HS-27A (cell line): ENCODE measurements at places on chromosomes 11 and 22.

GRCh38 chr11:91866642-91867041 lies 358.0 kb upstream of the FAT3 start:
- no peak for DNase-seq

DNA sequence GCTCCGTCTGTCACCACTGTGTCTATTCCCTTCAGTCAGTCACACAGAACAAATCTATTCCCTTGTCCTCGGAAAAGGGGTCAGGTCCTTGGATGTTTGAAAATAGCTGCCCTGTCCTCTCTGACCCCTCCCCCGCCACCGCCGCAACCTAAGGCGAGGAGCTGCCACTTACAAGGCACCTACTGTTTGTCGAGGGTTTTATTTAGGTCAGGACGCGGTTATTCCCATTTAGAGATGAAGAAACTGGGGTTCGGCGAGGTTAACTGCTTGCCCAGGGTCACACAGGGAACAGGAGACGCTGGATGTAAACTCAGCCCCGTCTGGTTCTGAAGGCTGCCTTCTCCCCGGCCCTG lies 1468.1 kb downstream of the BRD1 start:
- DNase-seq, result no peak

DNA sequence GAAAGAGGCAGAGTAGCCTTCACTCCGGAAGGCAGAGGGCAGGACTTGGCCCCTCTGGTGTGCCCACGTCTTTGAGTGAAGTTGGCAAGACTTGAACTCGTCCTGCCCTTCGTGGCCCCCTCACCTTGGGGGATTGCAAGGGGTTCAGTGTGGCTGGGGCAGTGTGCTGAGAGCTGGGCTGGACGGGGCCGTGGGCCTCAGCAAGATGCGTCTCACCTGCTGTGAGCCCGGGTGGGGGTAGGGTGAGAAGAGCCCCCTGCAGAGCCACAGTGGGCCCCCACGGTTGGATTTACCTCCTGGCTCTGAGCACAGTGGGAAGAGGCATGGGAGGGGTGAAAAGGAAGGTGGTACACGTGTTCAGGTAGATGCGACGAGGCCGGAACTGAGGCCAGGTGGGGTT lies 81.4 kb upstream of the ATXN10 start:
- no peak for DNase-seq

DNA sequence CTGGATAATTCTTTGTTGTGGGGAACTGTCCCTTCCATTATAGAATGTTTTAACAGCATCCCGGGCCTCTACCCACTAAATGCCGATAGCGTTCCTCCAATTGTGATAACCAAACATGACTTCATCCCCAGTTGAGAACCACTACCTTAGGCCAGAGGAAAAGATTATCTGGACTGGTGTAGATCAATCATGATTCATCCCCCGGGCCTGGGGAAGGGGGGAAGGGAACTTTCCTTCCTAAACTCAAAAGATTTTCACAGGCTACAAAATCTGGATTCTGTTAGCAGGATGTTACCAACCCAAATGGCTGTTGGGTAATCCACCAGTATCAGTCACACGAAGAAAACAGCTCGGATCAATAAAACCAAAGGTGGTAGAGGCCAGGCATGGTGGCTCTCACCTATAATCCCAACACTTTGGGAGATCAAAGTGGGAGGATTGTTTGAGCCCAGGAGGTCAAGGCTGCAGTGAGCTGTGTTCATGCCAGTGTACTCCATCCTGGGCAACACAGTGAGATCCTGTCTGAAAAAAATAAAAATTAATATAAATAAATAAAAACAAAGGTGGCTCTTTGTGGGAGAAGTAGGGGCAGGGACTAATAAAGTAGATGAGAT lies 10.1 kb downstream of the CTR9 start:
- DNase-seq, result no peak

GRCh38 chr11:80255021-80255420 lies 814.2 kb upstream of the TENM4 start:
- no peak for DNase-seq

DNA sequence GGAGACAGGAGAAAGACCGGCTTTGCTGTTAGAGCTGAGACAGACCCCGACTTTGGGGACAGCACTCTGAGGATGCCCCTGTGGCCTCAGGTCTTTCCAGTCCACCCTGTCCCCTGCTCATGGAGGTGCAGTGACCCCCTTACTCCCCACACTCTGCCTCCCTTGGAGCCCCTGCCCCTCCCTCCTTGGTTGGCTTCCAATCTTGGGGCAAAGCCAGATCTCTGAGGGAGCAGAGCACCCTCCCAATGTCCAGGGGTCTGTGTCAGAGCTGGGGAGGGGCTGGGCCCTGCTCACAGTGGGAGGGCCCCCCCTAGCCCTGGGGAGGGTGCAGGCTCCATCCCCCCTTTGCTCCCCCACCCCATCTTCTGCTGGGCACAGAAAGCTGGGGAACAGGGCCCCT lies 50.0 kb downstream of the IGLL1 start:
- DNase-seq, result no peak

GRCh38 chr22:43438666-43439347 lies 27.0 kb downstream of the MPPED1 start:
- no peak for DNase-seq

GRCh38 chr11:118820412-118821357 lies 29.7 kb upstream of the DDX6 start:
- no peak for DNase-seq

GRCh38 chr11:1667906-1668305 lies 29.1 kb upstream of the KRTAP5-6 start:
- no peak for DNase-seq

DNA sequence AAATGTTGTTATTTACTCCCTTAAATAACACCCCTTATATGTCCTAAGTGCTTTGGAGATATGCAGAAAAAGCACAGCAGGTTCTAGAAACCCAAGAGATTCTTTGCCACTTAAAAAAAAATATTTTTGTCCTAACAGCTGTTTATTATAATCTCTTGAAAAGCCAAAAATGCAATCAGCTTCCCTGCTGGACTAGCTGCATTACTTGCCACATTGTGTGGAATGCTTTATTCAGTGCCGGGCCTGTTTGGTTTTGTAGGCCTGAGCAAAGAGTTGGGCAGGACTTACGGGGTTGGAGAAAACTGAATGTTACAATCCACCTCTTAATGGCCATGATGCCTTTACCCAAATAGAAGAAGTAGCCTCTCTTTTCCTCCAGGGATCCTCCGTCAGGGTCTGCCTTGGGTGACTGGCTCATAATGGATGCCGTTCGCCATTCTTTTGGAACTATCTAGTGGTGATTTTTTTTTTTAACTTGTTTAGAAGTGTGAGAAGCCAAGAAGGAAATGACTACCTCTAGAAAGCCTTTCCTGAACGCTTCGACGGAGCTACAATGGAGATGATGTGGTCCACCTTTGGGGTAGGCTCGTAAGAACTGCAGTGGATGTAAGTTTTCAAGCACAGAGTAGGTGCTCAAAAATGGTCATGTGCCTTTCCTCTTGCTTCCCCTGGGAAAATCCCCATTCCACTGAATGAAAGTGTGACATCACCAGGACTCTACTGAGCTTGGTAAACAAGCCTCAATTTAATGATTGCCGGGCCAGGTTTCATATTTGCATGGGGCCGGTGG lies 241.3 kb upstream of the NCAM1 start:
- no peak for DNase-seq
